ENCODE measurements at places on chromosomes 12 and 14. TPM values are rescaled to one million over a fixed set of nuclear protein-coding genes. Genes with fewer than 3 reads are reported as not detected.

GRCh38 chr14:68238976-68239375, 419.4 kb downstream of the RAD51B start:
- no peak for DNase-seq

The LALBA gene
- not detected for total RNA-seq

DNA sequence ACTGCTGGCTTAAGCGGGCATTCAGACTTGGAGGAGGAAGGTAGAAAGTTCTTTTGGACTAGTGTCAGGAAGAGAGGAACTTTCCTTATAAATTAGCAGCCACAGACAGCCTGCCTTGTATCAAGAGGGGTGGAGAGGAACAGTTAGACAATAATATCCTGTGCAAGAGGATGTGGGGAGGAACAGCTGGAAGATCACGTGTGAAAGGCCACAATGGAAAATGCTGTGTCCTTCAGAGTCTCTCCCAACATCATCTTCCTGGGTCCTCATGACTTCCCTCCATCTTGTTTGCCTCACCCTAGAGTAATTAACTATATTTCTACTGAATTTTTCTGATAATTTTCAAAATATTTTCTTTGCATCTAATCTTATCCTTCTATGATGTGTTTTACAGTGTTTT, 117.4 kb downstream of the MGAT4C start:
- no peak for DNase-seq

GRCh38 chr12:100225491-100225890, 24.9 kb downstream of the ACTR6 start:
- no peak for DNase-seq

- DNase-seq: no peak
These were observed 1.2 kb downstream of the PITPNM2 start for GRCh38 chr12:123149501-123150274.

The COX8C gene
- total RNA-seq: not detected

All from neural crest cell (in vitro differentiated cells).